ENCODE measurements at places on chromosomes 12 and 14. TPM values are rescaled to one million over a fixed set of nuclear protein-coding genes. Genes with fewer than 3 reads are reported as not detected.
A peak's percentile ranks its signal among the peaks of the same experiment; 100 is the strongest.

MAP1LC3B2 gene
- 10.4 TPM for polyA plus RNA-seq

RACGAP1 gene
- polyA plus RNA-seq, result 70.8 TPM

SLCO1B3 gene
- not detected for polyA plus RNA-seq

BIN2 gene
- polyA plus RNA-seq, result 3.2 TPM

DEGS2 gene
- 5.3 TPM for polyA plus RNA-seq

DNA sequence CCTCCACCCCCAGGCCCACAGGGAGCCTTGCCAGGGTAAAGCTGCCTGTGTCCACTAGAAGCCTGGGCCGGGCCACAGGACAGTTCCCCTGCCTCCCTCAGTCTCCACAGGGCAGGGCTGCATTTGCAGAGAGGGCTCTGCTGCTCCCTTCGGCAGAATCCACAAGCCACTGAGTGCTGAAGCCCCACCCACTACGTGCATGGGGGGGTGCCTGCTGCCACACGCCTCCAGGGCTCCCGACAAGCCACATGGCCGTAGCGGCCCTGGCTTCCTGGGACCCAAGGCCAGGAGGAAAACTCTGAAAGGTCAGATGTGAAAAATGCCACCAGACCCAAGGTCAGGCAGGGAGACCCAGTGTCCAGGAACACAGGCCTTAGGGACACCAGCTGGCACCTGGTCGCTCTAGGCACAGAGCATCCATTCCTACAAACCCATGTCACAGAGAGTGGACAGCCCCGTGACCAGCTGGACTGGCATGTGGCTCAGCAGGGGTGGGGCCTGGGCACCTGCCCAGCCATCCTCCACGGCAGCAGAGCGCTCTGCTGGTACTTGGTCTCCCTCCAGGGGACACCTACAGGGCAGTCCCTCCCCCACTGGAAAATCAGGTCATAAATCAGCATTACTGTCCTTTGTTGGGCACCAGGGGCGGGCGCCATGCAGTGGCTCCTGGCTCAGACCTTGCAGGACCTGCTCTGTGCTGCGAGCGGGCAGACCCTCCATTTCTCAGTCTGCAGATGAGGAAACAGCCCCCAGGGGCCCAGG lies 42.9 kb downstream of the CCDC85C start:
- no peak for DNase-seq

- no peak for DNase-seq
Observed at GRCh38 chr12:98939350-98939749, 294.3 kb downstream of the APAF1 start.

DNA sequence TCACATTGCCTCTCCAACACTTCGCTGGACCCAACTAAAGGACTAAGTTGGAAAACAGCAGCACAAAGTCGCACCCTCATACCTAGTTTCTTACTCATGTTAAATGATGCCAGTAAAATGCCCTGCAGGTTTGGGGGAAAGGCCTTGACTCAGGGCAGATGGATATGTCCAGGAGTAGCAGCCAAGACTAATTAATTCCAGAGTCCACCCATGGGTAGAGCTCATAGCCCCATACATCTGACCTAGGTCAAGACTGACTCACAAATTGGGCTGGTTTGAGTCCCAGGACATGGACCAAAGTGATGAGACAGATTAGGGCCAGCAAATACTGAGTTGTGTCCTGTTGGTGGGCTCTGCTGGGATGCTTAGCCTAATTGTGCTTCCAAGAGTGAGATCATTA lies 224.0 kb upstream of the BTG1 start:
- no peak for DNase-seq

DNA sequence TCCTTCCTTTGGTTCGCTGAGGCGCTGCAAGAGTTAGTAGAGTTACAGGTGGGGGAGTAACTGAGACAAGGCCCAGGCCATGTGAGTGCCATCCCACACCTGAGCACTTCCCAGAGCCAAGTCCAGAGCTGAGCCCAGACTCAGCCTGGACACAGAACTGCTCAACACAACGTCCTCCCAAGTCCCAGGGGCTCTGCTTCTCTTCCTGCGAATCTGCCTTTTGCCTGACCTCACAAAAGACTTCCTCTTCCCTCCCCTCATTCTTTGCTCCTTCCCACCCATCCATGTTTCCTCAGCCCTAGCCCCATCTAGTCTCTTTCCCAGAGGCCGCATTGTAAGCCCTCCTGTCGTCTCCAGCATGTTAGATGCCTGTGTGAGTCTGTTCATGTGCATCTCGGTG lies 16.6 kb upstream of the MCRS1 start:
- DNase-seq, result no peak

- DNase-seq, result no peak
Observed at GRCh38 chr12:117192057-117192456, 1.8 kb upstream of the FBXO21 start.

- DNase-seq, result no peak
Observed at GRCh38 chr12:59643550-59643949, 47.7 kb downstream of the SLC16A7 start.

GRCh38 chr12:1692226-1692625 lies 1.4 kb downstream of the ADIPOR2 start:
- DNase-seq, result no peak

- DNase-seq, result no peak
Observed at GRCh38 chr12:20011200-20011599, 357.1 kb upstream of the PDE3A start.

GRCh38 chr14:103684871-103685270 lies 30.4 kb downstream of the XRCC3 start:
- DNase-seq, result no peak

DNA sequence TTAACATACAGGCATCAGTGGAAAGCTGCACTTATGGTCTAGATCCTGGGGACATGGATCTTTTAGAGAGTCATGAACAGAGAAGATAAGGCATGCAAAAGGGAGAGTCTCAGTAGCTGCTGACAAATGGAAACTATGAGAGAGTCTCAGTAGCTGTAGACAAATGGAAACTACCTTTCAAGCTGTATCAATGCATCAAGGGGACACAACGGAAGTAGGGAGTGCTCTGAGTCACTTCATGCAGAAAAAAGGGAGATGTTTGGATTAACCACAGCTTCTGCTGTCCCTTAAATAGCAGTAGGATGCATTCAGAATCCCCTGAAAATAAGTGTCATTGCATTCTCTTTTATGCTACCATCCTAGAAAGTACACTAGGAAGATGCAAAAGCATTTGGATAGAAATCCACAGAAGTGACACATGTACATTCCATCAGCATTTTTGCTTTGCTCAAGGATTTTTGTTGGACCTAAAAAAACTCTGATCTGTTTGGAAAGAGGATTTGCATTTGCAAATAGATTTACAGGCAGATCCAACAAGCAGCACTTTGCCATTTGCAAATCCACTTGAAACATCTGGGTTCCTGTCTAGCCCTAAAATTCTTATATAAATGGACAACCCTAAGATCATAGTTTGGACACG lies 227.5 kb upstream of the LMO3 start:
- DNase-seq, result no peak

DNA sequence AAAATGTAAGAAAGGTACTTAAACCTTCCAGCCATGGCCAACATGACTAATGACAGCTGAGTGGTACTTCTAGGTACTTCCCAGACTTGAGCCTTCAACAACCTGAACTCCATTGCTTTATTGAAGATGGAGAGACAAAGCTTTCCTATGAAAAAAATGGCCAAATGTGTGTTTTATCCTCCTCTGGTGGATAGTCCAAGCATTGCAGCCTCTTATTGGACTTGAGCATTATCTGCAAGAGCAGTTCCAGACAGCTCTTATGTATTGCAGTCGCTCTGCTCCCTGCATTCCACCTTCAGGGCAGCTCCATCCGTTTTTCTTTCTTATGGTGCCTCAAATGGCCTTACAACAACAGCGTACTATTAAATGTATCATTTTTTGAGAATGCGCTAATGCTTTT lies 588.2 kb downstream of the NRXN3 start:
- DNase-seq, result peak; percentile 18

DNA sequence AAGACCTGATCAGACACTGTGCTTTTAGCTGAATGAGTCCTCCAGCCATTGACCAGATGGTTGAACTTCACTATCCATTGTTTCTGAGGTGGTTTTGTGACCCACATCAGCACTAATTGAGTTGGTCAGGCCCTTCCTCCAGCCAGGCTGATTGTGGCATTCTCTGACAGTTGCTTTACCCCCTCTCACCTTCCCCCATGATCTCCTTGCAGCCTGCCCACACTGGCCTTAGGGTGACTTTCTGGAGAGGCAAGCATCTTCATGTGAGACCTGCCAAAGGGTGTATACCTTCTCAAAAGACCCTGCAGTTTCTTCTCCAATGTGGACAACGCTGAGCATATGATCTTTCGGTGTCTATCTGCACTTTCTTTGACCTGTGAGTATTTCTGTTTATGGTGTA lies 83.9 kb downstream of the GPATCH2L start:
- no peak for DNase-seq

DNA sequence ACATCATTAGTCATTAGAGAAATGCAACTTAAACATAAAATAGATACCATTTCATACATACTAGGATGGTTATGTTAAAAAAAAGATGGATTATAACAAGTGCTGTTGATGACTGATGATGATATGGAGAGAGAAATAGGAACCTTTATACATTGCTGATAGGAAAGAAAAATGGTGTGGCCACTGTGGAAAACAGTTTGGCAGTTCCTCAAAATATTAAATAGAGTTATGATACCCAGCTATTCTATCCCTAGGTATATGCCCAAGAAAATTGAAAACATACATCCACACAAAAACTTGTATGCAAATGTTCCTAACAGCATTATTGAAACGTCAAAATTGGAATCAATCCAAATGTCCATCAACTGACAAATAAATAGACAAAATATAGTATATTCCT lies 170.1 kb downstream of the ADAMTS20 start:
- no peak for DNase-seq

DNA sequence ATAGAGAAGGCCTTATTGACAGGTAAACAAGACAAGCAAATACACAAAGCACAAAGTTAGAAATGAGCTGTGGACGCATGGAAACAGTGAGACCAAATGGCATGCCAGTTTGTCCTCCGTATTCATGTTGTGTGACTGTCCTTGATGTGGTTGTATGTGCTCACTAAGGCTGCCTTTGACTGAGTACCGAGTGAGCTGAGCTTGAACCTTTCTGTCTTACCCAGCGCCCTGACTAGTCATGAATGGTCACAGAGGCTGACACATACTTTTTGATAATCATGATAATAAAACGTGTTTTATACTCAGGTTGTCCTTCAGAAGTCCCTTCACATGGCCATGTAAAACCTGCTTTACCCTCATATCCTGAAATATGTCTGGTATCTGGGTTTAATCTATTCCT lies 553 bp upstream of the CATSPERB start:
- no peak for DNase-seq

DNA sequence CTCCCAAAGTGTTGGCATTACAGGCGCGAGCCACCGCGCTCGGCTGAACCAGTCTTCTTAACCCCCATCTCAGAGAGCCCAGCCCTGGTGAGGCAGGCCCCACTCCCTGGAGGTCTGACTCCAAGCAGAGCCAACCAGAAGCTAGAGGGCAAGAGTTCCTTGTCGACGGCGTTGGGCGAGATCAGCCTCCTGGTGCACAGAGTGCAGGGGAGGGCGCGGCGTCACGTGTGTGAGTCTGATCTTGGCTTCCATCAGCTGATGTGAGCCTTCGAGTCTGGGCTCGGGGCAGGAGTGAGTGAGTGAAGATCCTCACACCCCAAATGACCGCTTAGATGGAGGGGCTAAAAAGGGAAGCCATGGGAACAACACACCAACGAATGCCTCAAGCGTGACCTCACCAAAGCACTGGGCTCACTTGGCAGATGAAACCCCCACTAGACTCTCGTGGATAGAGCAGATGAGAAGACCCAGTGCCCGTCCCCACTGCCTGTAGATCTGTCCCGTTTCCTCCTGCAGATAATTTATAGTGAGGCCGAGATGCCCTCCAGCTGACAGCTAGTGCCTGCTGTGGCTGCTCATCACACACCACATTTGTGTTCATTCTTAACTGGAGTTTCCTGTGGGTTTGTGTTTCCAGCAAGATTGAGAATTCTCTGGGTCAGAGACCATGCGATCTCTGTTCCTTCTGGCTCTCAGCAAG lies 28.6 kb upstream of the ADGRD1 start:
- DNase-seq, result no peak
